ENCODE measurements at places on chromosomes 2 and 18. TPM values are rescaled to one million over a fixed set of nuclear protein-coding genes. Genes with fewer than 3 reads are reported as not detected.

Gene YPEL5
- total RNA-seq = 13.7 TPM

Gene RAD51AP2
- total RNA-seq = not detected

Gene ETAA1
- 2.7 TPM for total RNA-seq

Gene IHH
- 12.3 TPM for total RNA-seq

Gene SLC11A1
- 0.33 TPM for total RNA-seq

Gene EFHD1
- not detected for total RNA-seq

Gene PARD3B
- total RNA-seq = 3.9 TPM

Gene CCDC74A
- 5.6 TPM for total RNA-seq

Gene IL37
- not detected for total RNA-seq

Gene FOSL2
- 61.8 TPM for total RNA-seq

Gene TUBA4B
- not detected for total RNA-seq

GRCh38 chr2:60234274-60234986, 319.0 kb downstream of the BCL11A start:
- no peak for DNase-seq

DNA sequence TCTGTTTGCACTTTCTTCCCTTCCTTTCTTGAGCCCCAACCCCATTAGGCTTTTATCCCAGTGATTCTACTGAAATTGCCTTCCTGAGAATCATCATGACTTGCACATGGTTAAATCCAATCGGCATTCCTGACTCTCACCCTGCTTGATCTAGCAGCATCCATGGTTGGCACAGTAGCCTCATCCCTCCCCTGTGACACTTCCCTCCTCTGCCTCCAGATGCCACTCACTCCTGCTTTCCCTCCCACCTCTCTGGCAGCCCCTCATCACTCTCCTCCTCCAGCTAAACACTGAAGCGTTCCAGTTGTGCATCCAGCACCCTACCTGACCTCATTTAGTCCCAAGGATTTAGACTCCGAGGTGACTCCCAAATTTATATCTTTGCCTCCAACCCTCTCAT, 114.7 kb downstream of the GALNT14 start:
- DNase-seq = no peak

DNA sequence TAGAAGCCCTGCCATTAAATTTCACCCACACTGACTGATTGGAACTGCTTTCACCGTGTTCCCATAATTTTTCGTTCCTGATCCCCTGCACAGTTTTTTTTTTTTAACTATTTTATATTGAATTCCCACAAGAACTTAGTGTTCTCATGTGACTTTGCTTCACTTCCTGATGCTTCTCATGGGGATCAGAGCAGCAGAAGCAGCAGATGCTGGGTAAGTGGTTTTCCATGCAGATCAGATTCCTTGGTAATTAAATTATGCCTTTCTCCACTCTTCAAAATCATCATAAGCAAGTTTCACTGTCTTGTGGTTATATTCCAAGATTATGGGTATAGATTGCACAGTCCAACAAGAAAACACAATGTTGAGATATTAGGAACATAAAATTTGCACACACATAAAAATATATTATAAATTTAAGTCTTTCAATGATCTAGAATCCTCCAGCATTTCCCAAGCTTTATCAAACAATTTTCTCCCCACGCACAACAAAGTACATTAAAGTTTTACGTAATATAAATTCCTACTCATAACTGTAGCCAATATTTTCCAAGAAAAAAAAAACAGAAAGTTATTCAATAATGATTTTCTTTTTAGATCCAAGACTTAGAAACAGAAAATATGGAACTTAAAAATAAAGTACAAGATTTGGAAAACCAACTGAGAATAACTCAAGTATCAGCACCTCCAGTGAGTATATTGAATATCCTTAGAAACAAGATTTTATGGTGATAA, 277.9 kb downstream of the GULP1 start:
- DNase-seq = no peak

- DNase-seq = no peak
Measured at GRCh38 chr18:58513615-58514335, 115.1 kb downstream of the ALPK2 start.

DNA sequence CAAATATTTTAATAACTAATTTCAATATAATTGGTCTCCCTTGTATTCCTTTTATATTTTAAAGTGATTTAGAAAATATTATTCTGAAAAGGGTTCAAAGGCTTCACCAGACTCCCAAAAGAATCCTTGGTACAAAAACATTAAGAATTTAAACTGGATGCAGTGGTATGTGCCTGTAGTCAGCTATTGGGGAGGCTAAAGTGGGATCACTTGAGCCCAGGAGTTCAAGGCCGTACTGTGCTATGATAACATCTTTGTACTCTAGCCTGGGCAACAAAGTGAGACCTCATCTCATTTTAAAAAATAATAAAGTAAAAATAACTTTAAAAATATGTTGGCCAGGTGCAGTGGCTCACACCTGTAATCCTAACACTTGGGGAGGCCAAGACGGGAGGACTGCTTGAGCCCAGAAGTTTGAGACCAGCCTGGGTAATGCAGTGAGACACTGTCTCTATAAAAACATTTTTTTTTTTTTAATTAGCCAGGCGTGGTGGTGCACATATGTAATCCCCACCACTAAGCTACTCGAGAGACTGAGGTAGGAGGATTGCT, 14.7 kb downstream of the NCL start:
- no peak for DNase-seq

DNA sequence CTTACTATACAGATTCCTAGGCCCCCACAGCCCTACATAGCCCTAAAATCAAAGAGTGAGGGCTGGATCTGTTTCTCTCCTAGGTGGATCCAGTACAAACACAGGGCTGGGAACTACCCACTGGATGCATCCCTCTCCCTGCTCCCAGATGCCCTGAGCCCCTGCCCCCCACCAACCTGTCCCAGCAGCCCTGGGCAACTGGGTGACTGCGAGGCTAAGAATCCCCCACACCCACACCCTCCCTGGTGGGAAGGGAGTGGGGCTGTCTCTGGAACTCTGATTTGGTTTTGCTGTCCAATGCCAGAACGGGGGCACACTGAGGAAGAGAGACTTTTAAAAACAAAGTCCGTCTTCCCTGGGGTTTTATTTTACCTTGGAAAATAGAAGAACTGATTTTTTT, 113.1 kb downstream of the SMAD7 start:
- no peak for DNase-seq

GRCh38 chr2:71746946-71747501, 293.7 kb downstream of the DYSF start:
- peak; percentile 4 for DNase-seq

- DNase-seq = no peak
Measured at GRCh38 chr2:40037303-40037702, 258.2 kb upstream of the THUMPD2 start.

- no peak for DNase-seq
Measured at GRCh38 chr2:203718087-203718486, 11.6 kb downstream of the CD28 start.

DNA sequence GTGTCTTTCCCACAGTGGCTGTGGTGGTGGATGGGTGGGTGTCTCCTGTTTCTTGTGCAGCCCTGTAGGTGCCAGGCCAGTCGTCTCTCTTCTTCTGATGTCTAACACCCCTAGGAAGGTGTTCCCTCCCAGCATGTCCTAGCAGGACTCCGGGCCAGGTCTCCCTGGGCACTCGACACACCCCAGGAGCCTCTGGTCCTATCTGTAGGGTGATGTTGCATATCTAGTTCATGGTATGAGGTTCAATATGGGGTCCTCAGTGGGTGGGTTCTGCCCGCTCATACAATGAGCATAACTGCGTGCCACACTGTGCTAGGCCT, 14.4 kb downstream of the NGEF start:
- DNase-seq = no peak

GRCh38 chr18:13393338-13393737, 174.8 kb downstream of the LDLRAD4 start:
- DNase-seq = no peak

- DNase-seq = no peak
Measured at GRCh38 chr2:227461811-227462461, 10.0 kb upstream of the AGFG1 start.

DNA sequence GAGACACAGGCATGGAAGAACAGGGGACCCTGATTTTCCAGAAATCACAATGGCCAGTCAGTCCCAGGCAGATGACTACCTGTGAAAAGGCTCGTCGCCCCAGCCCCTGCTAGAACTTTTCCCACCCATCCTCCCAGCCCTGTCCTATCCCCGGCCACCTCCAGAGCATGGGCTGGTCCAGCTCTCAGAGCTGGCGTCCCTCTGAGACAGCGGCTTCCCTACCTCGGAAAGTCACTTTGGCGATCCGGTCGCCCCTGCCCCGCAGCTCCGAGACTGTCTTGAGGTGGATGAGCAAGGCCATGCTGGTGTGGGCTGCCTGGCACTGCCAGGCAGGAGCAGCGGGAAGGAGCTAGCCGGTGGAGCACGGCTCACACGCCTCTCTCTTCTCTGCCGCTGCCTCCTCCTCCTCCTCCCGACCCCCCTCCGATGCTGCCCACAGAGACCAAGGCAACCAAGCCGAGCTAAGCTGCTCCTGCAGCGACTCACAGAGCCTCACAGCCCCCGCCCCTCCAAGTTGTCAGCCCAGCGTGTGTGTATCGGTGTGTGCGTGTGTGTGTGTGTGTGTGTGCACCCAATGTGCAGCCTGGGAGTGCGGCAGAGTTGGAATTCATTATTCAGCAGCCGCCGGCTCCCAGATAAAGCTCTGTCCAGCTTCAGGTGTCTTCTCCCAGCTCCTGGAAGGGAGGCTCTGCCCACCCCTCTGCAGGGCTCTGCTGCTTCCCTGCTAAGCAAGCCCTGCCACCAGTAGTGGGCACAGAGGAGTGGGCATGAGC, 80.5 kb upstream of the OTOF start:
- DNase-seq = no peak

DNA sequence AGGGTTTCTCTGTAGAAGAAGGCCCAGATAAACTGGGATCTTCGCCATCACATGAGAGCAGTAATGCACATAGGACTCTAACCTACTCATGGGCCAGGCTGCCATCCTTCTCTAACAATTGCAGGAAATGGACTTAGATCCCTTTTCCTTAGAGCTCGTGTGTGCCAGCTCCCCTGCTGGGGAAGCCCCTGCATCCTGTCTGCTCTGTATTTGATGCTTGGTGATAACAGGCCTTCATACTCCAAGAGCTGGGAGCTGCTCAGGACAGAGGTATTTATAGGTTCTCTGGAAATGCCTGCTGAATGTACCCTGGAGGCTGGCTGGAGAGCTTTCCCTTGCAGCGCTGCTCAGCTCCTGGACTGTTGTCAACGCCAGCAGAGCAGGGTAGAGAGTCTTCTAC, 249.6 kb downstream of the MTX2 start:
- DNase-seq = no peak

GRCh38 chr2:224885836-224886547, 156.3 kb downstream of the DOCK10 start:
- no peak for DNase-seq

DNA sequence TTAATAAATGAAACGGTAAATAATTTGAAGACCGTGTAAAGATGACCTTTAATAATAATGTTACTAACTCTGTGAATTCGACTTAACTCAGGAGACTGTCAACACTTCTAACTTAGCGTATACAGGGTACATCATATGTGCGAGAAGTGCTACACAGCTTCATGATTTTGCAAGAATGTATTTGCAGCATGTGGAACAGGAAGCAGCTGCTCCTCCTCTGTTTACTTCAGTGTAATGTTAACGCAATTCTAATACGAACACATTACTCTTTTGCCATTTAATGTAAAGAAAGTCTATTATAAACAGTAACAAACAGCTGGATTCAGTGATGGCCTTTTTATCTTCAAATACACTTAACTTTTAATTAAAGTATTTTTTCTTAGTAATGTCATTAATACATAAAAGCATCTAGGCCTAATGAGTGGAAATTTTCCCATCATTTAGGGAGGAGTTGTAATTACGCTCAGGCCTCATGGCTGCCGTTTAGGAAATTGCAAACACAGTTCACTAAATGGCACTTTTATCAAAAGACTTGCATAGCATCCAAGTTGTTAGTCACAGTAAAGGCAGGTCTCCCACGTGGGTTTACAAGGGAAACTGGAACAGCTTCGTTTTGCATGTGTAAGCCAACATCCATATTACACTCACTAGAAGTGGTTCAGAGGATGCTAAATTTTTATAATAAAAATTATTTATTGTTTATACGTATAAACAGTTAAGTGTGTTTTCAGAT, 635.7 kb downstream of the FBXO15 start:
- no peak for DNase-seq

GRCh38 chr2:120123090-120123489, 100.1 kb downstream of the TMEM185B start:
- no peak for DNase-seq

All from HT-29 (cell line).